Epithelial cell of proximal tubule (primary cell): ENCODE measurements at places on chromosomes 4 and X.
A peak's percentile ranks its signal among the peaks of the same experiment; 100 is the strongest.

- no peak for DNase-seq
Measured at GRCh38 chr4:103171006-103171405, 27.1 kb downstream of the CENPE start.

DNA sequence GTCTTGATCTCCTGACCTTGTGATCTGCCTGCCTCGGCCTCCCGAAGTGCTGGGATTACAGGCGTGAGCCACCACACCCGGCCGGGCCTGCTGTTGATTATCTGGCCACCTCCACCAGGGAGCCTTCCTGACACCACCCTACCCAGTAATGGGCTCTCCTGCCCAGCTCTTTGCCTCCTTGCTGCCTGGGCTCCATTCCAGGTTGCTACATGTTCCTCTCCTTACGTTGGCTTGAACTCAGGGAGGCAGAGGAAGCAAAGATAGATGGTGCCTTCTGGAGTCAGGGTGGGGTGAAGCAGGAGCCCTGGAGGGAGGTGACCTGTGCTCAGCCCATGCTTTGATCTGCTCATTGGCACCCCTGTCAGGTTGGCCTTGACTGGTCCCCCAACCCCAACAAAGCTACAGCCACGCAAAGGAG lies 26.3 kb downstream of the FLNA start:
- DNase-seq: no peak

DNA sequence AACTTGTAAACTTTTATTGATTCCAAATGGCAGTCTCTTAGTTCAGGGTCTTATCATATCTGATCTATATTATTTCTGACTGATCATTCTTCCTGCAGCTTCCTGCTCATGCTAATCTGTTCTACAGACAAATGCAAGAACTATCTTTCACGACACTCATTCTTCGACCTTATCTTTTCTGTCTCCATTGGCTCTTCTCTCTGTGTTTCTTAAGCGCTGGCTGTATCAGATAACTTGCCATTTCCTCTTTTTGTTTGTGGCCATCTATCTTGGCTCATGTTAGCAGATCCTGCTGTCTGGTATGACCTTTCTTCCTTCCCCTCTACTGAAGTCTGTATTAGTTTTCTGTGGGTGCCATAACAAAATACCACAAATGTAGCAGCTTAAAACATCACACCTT lies 230.5 kb upstream of the PUDP start:
- DNase-seq: no peak

- DNase-seq: no peak
Measured at GRCh38 chrX:84710611-84711010, 208.4 kb upstream of the HDX start.

- no peak for DNase-seq
Measured at GRCh38 chr4:78544678-78545077, 6.9 kb upstream of the ANXA3 start.

GRCh38 chr4:37124800-37125199 lies 119.7 kb upstream of the NWD2 start:
- no peak for DNase-seq

DNA sequence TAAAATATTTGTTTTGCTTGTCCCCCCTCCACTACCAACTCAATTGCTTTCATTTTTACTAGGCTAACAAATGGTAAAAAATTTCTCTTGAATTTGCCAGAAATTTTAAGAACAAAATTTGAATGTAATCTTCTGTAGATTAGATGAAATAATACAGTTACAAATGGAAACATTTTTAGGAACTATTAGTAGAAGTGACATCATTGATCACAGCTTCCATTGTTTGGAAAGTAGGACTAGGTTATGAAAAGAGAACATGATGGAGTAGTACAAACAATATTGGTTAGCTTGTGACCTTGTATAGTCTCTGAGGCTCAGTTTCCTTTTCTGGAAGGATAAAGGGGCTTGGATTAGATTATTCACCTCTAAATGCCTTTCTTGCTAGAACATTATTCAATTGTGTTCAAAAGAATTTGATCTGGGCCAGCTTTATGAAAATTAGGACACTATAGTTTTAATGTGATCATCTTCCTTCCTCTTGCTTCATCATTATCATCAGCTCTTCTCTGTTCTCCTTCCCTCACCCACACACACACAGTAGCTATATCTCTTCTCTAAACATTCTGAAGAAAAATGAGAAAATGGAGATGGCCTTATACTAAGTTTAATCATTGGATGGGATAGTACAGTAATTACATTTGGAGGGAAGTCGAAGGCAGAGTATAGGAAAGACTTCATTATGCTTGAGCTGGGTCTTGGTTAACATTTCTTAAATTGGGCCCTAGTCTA lies 9.9 kb downstream of the MTMR1 start:
- DNase-seq: no peak

- DNase-seq: no peak
Measured at GRCh38 chr4:123585111-123585510, 188.5 kb downstream of the SPRY1 start.

DNA sequence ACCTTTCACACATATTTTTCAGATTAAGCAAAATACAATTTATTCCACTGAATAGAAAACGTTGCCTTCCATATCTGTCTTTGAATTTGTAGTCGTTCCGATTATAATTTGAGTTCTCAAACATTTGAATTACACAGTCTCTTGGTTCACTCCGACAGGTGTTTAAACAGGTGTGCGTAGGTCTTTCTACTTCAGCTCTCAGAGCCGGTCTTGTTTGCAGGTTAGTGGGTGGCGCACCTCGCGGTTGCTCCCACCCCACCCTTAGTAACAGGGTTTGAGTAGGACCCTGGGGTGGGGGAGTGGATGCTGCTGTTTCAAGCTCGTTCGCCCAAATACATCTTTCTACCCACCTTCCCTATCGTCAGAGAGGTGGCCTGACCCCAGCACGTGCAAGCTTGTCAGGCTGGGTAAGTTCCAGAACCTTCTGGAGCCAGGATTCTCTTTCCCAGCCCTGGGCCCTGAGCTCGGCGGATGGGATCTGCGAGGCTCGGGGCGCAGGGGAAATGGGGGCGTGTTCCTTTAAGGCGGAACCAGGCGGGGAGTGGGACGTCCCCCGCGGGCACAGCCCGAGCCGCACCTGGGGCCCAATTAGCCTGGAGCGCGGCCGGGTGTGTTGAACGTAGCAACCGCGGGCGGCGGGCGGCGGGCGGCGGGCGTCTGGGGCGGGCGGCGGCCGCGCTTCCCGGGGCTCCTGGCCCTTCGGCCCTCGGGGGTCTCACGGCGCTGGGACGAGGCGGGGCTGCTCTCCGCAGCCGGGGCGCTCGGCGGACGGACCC lies at the start of gene FAM149A:
Gene FAM149A, plus strand, starts transcription at position 591 of the 776 bp plus-strand sequence.
- DNase-seq: no peak

DNA sequence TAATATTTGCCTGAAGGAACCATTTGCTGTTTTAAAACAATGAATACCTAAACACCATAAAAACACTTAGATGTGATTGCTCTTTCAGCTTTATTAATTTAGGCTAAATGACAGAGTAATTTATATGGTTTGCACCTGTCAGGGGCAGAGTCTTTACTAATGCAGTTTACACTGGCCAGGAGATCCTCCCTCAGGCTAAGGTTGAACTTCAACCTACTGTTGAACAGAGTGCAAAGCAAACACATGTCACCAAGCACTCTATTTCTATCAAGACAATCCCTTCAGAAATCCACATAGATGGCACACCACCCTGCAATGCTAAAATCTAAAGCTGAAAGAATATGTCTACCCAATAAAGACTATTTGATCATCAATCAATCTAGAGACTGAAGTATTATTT lies 147.3 kb downstream of the KLHL13 start:
- DNase-seq: no peak

- no peak for DNase-seq
Measured at GRCh38 chr4:75030649-75031235, 97.8 kb downstream of the PARM1 start.

GRCh38 chr4:16351161-16351560 lies 124.9 kb upstream of the TAPT1 start:
- DNase-seq: no peak

GRCh38 chr4:75786526-75786925 lies 62.1 kb downstream of the USO1 start:
- DNase-seq: peak; percentile 27

DNA sequence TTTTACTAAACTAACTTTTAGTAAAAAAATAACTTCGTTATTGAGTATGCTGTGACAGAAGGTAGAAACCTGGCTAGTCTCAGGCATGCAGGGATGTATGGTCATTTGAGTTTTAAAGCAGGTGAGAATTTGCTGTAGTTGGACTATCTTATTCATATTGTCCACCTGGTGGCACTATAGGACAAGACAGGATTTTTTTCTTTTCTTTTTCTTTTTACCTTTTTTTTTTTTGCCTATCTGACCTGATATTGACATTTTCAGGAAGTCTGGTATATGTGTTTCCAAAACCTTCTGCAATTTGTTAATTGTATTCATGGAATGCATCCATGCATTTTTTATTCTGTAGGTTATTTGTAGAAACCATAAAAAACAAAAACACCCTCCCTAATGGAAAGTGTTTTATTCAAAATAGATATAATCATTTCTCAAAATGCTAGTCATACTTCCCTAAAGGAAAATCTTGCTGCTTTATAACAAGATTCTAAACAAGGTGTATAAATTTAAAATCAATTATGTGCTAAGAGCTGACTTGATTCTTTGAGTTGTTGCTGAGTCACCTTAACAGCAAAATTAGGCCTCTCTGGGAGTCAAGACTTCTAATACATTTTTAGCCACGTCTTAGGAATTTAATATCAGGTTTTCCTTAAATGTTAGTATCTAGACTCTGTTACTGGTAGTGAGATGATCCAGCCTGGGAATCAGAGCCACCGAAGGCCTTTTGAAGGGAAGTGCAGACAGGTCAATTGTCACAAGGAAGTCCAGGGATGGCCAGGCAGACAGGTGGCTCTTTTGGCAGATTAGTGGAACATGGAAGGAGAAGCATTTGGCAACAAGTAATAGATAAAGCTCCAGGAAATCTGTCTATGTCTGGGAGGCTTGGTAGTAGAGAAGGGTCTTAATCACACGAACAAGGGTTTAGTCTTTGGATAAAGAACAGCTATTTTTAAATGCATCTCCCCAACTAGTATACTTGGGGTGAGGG lies 201.3 kb upstream of the GNPDA2 start:
- no peak for DNase-seq

GRCh38 chr4:152408514-152409327 lies 127.2 kb downstream of the FBXW7 start:
- peak; percentile 15 for DNase-seq

DNA sequence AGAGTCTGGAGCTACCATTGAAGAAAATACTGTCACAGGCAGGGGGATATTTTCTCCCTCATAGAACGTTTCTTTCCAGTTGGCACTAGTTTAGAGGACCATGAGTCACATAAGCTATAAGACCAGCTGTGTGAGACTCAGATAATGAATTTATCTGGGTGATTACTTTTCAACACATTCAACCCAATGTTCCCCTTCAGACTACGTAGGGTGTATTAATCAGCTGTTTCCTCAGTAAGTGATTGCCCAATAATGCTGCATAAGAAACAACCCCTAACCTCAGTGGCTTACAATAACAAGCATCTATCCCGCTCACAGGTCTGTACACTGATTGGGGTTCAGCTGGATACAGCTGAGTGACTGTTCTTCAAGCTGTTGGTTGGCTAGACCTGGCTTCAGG lies 38.1 kb downstream of the CBLL2 start:
- DNase-seq: no peak

- no peak for DNase-seq
Measured at GRCh38 chr4:156798438-156798837, 173.2 kb downstream of the PDGFC start.

DNA sequence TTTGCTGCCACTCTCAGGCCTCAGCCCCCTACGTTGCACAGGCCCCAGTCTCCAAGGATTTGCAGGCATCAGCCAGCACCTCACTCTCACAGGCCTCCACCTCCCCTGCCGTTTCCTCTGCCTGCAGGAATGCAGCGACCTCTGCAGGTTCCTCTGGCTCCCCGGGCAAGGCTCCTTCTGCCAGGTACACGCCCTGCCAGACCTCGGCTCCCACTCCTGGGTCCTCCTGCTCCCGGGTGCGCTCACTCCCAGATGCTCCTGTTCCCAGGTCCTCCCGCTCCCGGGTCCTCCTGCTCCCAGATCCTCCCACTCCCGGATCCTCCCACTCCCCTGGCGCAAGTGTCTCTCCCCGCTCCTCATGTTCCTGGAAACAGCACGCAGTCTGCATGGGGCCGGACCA lies 144.4 kb upstream of the RADX start:
- DNase-seq: no peak

DNA sequence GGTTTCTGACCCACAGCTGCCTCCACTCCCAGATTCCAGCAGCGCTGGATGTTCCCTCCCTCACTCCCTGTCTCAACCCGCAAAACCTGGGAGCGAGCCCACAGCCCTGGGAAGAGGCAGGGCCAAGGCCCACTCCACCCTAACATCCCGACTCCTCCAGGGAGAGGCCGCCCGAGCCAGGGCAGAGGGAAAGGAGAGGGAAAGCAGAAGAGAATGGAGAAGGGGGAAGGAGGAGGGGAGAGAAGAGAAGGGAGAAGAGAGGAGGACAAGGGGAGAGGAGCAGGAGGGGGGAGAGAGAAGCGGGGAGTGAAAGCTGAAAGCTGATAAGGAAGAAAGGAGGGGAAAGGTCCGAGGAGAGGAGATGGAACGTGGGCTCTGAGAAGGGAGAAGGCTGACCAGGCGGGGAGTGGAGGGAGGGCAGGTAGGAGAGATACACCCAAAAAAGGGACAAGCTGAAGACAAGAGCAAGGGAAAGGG lies 120.2 kb upstream of the PJA1 start:
- no peak for DNase-seq

DNA sequence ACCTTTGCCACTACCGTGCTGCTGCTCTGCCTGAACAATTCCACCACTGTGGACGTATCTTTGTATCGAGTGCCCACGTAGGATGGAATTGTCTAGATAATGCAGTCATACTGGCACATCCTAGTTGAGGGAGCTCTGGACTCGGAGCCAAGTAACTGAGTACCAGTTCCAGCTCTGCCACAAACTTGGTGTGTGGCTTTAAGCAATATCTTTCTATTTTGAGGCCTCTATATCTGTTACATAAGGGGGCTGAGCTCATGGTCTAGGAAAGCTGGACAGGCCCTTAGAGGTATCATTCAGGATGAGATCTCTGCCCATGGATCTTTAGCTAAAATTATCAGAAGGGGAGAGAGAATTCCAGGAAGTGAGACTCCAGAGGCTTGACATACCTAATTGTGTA lies 12.4 kb downstream of the GABRE start:
- no peak for DNase-seq

GRCh38 chr4:30538794-30539193 lies 181.4 kb upstream of the PCDH7 start:
- no peak for DNase-seq

- no peak for DNase-seq
Measured at GRCh38 chr4:7236847-7237246, 44.5 kb downstream of the SORCS2 start.

DNA sequence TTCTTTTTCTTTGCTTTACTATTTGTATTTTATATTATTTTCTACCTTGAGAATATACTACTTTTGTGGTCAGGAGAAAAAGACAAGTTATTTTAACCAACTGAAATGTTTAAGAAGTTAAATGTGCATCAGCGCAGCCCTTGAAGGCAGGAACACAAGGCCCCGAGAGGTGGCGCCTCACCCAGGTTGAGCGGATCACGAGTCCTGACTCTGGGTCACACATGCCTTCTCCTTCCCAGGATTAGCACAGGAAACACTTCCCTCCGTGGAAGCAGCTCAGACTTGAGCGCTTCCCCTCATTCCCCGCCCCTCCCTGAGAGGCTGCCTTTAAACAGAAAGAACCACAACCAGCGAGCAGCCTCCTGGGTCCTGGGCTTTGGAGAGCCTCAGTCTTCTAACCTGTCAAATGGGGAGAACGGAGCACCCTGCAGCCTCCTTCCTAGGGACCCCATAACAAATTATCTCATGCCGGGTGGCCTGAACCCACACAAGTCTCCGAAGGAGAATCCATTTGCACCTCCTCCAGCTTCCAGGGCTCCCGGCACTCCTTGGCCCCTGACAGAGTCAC lies 217.6 kb downstream of the AFAP1 start:
- no peak for DNase-seq
